ENCODE measurements at places on chromosomes 7 and 10.

DNA sequence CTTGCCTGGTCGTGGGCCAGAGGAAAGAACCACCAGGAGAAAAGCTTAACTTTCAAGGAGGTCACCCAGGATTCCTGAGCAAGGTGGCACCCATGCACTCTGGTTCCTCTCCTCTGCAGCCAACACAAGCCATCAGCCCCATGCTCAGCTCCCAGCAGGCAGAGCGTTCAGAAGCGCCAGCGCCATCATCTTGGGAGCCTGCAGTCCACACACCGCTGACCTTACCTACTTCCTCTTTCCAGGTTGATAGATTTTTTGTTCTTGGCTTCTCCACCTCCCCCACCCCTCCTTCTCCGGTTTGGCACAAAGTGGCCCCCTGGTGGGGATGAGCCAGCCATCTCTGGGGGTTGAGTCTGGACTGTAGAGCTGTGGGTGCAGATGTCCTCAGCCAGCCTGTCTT, 1.7 kb upstream of the WDR86 start:
- DNase-seq, result no peak

DNA sequence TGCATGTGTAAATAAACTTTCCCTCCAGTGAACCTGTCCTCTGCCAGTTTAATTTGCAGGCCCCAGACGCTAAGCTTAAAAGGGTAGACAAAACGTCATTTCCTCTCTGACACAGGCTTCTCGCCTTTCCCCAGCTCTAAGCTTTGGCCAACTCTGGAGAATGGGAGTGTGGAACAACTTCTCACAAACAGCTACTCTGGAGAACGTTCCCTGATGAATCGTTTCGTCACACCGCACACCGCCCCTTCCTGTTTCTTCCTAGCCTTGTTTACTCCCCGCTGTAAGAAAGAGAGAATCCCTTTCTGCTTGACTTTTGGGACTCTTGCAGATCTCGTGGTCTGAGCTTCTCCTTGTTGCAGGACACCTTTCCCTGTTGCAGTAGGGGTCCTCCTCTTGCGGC, 564.2 kb downstream of the TCERG1L start:
- DNase-seq, result no peak

DNA sequence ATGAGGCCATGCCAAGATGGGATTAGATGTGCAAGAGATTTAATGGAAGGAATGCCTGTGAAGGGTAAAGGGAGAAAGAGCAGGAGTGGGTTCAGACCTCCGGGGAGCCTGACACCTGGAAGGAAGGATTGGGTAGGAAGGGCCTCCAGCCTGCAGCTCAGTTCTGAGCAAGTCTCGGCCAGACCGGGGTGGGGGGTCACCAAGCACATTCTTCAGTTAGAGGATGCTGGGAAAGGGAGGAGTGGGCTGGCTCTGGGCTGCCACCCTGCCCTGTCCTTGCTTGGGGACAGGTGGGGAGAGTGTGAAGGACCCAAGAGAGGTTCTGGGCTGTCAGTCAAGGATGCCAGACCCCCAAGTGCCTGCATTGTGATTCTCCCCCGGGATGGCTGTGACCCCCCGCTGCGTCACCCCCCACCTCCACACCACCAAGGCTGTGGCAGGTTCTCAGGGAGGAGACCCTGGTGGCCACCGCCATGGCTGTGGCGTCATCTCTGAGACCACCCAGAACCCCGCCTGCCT, 16.5 kb upstream of the PRKAG2 start:
- DNase-seq, result no peak

GRCh38 chr7:149824301-149824741, 13.9 kb upstream of the ZNF862 start:
- DNase-seq, result no peak

GRCh38 chr10:30103595-30104320, 44.4 kb upstream of the JCAD start:
- DNase-seq, result no peak

DNA sequence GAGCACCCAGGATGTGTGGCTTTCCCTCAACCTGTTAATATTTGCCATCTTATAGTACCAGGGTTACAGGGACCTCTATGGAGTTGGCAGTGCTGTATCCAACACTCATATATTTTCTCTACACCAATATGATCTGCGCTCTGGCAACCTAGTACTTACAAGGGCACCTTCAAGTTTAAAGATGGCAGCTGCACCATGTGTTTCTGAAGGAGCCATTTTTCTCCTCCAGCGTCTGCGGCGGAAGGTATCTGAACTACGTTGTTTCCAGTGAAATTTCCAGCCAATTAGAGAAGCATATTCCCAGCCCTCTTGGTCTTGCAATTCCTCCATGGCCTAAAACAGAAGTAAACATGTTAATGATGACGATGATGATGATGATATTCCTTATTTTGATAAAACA, 125.6 kb downstream of the MYOF start:
- DNase-seq, result no peak

DNA sequence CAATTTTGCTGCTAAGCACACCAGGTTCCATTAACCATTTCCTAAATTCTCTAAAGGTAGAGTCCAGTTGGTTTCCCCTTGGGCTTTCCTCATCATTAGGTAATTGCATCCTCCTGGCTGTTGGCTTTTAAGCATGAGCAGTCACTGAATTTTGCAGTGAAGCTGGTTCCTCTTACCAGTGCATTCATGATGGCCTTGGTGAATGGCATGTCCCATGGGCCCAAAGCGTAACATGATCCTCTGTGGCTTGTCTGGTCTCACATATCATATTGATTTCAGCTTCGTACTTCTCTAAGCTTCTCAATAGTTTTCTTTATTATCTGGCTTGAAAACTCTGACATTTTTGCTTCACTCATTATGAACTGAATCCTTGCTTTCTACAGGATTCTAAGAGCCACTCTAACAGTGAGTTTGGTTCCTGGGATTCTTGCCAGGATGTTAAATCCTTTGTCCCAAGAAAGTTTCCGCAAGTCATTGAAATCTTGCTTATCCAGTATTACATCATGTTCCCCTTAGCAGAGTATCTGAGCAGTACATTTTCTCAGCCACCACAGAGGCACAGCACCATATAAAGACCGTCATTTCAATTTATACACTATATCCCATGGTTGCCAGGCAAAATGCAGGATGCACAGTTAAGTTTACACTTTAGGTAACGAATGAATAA, 134.2 kb downstream of the PTN start:
- DNase-seq, result no peak

GRCh38 chr10:124875596-124875995, 66.3 kb upstream of the ZRANB1 start:
- no peak for DNase-seq

- DNase-seq, result no peak
Observed at GRCh38 chr7:86137343-86137742, 506.4 kb upstream of the GRM3 start.

DNA sequence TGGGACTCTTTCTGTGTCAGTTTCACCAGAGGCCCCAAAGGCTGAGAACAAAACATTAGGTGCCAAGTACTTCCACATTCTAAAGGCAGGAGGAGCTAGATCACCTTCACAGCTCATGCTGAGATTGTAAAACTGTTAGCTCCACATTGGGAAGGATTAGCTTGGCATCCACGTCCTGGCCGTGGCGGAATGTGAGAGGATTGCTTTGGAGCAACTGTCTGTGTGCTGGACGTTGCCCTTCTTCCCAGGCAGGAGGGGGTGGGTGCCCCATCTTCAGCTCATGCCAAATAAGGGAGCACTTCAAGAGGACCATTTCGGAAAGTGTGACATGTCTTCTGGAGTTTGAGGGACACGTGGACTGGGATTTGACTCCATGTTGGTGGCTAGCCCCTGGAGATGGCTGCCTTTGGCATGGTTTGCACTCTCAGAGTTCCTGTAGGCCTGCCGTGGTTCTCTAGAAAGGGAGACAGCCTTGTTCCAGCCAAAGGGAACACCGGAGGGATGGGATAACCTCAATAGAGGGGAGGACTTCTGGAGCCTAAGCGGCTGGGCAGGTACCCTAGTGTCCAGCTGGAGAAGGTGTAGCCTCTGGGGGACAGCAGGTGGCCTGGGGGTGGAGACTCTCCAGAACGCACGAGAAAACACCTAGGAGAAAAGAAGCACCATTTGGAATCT, 19.9 kb upstream of the FMC1 start:
- no peak for DNase-seq

- DNase-seq, result no peak
Observed at GRCh38 chr7:153590136-153590535, 462.1 kb upstream of the DPP6 start.

DNA sequence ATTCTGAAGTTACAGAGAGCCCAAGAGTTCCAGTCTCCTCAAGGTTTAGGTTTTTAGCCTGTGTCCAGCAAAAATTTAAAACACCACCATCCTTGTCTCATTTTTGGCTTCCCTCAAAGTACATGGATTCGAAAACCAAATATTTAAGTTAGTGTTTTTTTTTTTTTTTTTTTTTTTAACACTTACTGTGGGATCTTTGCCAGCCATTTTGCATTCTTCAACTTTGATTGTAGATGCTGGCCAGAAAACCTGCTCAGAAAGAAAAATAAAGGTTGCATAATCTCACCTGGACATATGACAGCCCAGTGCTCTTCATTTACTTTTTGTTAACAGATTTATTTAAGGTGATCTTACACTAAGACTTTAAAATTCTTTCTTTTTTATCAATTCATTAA, 91.6 kb downstream of the SEMA3C start:
- DNase-seq, result no peak

- DNase-seq, result no peak
Observed at GRCh38 chr10:91887272-91888076, 21.8 kb downstream of the FGFBP3 start.

GRCh38 chr10:63071145-63071544, 62.0 kb upstream of the NRBF2 start:
- no peak for DNase-seq

- no peak for DNase-seq
Observed at GRCh38 chr10:49334964-49335363, 36.0 kb downstream of the C10orf71 start.

DNA sequence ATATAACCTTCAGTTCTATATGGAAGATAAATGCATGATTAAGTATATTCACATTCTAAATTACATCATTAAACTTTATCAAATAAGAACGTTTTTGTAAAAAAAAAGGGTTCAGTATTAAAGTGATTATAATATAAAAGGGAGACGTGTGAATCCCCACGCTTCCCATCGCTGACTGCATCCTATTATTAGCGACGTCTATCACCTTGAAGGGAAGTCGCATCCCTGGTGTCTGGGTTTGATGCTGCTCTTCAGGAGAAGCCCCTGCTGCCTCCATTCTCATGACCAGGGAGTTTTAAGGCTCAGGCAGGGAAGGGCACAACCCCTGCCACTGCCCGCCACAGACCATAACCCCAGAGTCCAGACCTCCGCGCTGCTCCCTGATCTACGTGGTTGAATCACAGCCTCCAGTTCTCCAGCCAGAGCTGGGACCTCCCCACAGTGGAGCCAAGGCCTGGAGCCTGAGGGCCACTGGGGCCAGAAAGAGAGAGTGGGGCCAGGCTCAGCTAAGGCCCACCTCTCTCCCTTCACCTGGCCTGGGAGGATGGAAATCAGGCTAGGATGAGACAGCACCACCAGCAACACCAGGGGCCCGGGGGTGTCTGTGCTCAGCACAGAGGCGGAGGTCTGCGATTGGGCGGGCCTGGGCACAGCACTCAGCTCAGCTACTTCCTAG, 130.6 kb downstream of the TCERG1L start:
- no peak for DNase-seq

- no peak for DNase-seq
Observed at GRCh38 chr10:118865998-118866693, 111.4 kb upstream of the CACUL1 start.

DNA sequence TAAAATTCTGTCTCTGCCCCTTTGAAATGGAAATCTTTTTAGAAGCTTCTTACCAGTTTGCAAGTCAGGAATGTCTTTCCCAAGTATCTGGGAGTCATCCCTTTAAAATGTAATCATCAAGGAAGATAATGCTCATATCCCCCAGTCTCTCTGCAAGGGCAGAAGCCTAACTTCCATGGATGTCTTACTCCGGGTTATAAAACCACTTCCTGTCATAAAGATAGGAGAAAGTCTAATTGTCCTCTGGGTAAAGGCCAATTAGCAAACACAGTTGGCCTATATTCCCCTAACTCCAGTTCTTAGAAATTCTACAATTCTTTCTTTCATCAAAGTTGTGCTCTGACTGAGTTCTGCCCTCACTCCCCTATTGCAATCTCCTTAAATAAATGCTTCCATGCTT, 1631.5 kb upstream of the LRRTM3 start:
- DNase-seq, result no peak

DNA sequence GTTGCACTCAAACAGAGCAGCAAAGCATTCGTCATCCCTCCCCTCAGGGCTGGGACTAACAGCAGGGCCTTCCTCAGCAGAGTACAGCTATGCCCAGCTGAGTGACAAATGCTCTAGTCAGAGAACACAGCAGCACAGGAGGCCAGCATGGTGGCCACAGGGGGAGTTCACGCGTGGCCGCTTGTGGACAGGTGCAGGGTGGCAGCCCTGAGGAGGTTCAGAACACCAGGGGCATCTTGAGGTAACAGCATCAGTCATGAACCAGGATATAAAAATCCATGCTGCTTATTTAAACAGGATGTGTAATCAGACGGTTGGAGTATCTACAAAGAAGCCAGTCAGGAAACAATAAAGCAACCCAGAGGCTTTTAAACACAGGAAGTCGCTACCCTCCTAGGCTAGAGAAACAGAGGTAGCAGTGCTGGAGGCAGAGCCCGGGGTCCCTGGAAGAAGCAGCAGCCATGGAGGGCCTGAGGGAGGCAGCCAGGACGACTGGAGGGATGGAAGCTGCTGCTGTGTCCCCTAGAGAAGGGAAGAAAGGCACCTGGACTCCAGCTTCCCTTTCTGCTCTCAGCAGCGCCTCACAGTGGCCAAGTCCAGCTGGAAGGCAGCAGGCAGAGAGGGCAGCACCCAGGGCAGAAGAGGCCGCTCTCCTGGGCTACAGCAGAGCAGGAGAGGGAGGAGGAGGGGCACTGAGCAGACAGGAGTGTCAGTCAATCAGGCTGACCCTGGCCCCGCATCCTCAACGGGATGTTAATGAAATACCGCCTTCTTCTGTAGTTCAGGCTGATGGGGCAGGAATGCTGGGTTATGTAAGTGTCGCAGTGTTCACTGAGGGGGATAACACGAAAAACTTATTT, 70.8 kb upstream of the UCN3 start:
- DNase-seq, result peak; percentile 13

- DNase-seq, result no peak
Observed at GRCh38 chr10:106312087-106312486, 852.4 kb downstream of the SORCS1 start.

GRCh38 chr10:5975641-5976473, 1.5 kb downstream of the IL15RA start:
- DNase-seq, result no peak

GRCh38 chr7:1884583-1885350, 214.7 kb downstream of the ELFN1 start:
- DNase-seq, result no peak

DNA sequence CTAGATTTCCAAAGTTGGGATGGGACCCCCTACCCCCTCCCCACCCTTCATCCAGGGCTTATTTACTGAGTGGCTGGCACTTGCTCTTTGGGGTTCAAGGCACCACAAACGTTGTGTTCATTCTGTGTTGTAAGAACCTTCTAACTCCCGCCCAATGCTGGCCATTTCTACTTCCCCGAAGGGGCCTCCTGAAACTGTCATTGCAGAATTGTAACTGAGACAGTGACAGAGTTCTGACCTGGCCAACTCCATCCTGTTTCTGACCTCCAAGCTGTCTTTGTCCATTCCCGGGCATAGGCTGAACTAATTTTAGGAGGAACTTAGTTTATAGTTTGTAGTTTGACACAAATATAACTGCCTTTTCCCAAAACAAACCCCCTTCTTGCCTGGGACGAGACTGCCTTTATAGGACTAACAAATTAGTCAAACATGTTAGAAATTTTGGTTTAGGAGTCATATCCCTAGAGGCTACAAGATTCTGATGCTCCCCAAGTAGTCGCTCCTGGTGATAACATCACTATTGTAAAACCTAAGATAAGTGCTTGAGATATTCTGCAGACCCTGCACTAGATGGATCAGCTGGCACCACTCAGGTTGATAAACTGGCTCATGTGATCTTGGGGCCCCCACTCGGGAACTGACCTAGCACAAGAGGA, 34.8 kb upstream of the ZMIZ2 start:
- no peak for DNase-seq
